Tongue (tissue), 3 donors: ENCODE measurements at places on chromosomes 5 and 9. TPM values are rescaled to one million over a fixed set of nuclear protein-coding genes. Genes with fewer than 3 reads are reported as not detected.

The TMEM174 gene
- not detected for total RNA-seq

The DMRT2 gene
- total RNA-seq, result 19.1 TPM

The SEMA6A gene
- 47.2 TPM for total RNA-seq

The SCGB3A2 gene
- 5.8 TPM for total RNA-seq

The RELL2 gene
- 0.82 TPM for total RNA-seq

- DNase-seq, result no peak
Observed at GRCh38 chr5:133851521-133851920, 116.9 kb downstream of the C5orf15 start.

DNA sequence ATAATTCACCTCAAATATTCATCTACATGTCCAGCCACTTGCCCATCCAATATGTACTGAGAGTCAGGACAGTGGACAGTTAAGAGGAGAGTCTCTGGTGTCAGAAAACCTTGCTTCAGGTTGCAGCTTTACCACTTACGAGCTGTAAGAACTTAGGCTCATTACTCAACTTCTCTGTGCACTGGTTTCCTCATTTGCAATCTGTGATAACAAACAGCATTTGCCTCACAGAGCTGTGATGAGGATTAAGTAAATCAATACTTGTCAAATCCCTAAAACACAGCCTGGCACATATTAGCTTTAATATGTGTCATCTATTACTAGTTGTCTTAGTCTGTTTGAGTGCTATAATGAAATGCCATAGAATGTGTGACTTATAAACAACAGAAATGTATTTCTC is 8.6 kb downstream of the GOLGA1 start:
- DNase-seq, result no peak

DNA sequence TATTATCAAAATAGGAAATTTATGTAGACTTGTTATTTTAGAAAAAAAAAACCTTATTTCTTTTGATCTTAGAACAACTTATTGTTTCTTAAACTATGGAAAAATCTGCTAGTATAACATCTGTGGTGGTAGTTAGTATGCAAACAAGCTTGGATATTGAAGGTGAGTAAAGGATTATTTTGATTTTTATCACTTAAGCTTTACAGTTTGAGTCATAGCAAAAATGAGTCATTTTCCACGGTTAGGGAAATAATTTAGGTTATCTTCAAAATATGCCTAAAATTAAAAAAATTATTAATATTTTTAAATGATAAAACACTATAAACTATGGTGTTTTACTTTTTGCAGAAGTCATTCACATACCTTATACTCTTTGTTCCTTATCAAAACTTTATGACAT is 107.2 kb upstream of the DHFR start:
- DNase-seq, result no peak

GRCh38 chr9:137126786-137127185 is 12.2 kb upstream of the GRIN1 start:
- DNase-seq, result no peak

GRCh38 chr5:137611011-137611580 is 112.0 kb upstream of the SPOCK1 start:
- no peak for DNase-seq

- DNase-seq, result no peak
Observed at GRCh38 chr5:5483880-5484598, 61.6 kb downstream of the ICE1 start.

GRCh38 chr5:6941631-6942030 is 228.4 kb downstream of the TENT4A start:
- DNase-seq, result no peak

GRCh38 chr9:38352530-38353328 is 39.8 kb upstream of the ALDH1B1 start:
- peak; percentile 76 for DNase-seq

GRCh38 chr5:77812926-77813589 is 36.9 kb upstream of the TBCA start:
- DNase-seq, result no peak

- DNase-seq, result no peak
Observed at GRCh38 chr5:172877466-172878260, 43.6 kb downstream of the ERGIC1 start.

GRCh38 chr9:138009016-138009802 is 131.6 kb downstream of the CACNA1B start:
- no peak for DNase-seq

- DNase-seq, result peak; percentile 37
Observed at GRCh38 chr9:111621895-111622480, 9.1 kb upstream of the DNAJC25 start.

DNA sequence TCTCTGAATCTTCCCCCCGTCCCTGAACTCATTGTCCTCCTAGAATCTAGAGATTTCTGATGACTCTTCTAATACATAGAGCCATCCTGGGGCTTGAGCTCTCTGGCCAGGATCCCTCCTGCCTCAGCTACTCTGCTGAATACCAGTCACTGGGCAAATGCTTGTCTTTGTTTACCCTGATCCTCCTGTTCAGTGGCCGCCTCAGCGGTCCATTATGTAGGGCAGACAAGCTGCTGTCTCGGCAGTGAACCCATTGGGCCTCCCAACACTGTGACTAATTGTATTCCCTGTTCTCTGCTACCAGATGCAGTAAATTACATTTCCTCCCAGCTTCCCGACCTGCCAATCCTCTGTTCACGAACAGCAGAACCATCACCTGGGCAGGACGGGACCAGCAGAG is 151.6 kb downstream of the PALM2AKAP2 start:
- DNase-seq, result no peak

DNA sequence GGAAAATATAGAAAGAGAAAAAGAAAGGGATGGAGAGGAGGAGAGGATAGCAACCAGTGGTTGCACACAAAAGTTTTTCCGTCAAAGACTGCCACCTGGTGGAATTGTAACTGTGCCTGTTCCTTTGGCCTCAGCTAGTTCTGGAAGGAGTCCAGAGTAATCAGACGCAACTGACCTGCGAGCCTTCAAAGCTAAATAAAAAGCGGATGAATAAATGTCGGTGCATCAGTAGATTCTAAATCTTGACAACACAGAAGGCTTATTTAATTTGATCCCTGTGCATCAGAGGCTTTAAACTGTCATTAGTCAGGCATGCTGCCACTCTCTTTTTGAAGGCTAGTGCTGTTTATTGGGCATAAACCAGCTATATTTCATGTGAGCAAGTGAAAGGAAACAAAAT is 132.9 kb upstream of the ACO1 start:
- DNase-seq, result peak; percentile 86

DNA sequence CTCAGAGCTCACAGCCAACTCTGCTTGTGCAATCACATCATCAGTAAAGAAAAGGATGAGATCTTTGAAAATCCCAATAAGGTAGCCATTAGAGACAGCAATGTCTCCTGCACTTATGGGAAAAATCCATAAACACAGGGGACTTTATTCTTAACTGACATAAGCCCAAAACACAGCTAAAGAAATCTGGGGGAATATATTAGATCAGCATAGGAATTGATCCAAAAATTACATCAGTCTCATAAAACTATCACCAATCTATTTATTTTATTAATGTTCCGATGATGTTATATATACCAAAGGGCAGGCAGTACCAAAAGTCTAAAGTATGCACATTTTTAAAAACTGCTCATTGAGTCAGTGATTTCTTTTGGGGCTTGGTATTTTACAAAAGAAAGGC is 6.9 kb downstream of the MRPS27 start:
- no peak for DNase-seq

DNA sequence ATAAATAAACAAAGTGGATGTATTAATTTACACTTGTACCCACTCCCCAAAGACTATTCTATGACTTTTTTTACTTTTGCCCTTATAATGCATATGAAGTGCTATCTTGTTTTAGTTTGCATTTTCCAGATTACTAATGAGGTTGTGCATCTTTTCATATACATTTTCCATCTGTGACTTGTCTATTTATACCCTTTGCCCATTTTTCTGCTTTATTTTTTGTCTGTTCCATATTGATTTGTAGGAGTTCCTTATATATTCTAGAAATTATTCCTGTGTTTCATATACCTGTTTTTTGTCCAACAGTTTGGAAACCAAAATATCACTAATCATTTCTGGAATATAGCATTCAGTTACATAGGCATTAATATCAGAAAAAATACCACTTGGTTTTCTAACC is 54.0 kb upstream of the SLC30A5 start:
- no peak for DNase-seq

DNA sequence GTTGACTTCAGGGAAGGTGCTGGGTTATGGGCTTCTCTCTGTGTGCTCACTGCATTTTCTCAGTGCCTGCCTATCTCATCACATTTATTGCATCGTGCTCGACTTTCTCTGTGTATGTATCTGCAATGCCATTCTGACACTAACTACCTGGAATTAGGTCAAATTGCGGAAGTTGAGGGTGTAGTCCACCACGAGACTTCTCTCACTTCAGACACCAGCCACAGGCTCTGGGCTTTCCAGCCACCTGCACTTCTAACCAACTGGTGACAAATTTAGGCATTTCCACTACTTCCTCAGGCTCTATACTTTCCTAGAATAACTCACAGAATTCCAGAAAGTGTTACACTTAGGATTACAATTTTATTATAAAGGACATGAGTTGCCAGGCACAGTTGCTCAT is 188.6 kb upstream of the ZNF608 start:
- DNase-seq, result no peak

- DNase-seq, result no peak
Observed at GRCh38 chr9:108552459-108553040, 303.2 kb downstream of the ACTL7B start.
